ENCODE measurements at places on chromosomes 5 and 9. TPM values are rescaled to one million over a fixed set of nuclear protein-coding genes. Genes with fewer than 3 reads are reported as not detected.

Gene ACTBL2
- polyA plus RNA-seq: not detected

GRCh38 chr5:133396187-133396741, 216.1 kb downstream of the FSTL4 start:
- no peak for DNase-seq

Gene QRFP
- not detected for polyA plus RNA-seq

GRCh38 chr5:134086943-134087305, 27.6 kb upstream of the TCF7 start:
- DNase-seq: peak; percentile 84

DNA sequence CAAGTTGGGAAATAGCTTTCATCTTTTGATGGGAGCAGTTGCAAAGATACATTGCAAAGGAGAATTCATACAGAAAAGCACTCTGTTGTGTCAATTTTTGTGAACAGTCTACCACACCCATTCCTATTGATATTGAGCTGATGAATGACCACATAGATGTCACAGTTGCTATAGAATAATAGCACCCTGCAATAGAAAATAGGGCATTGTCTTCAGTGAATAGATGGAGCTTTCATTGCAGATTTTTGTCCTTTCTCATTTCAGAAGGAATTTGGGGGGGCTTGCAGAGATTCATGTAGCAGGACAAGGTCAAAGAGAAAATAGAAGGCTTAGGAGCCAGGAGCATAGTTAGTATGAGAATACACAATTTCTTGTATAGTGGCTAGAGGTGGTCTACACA, 237.9 kb downstream of the TMEM38B start:
- DNase-seq: no peak

Gene MYOT
- 0.87 TPM for polyA plus RNA-seq

Gene PRDM9
- not detected for polyA plus RNA-seq

DNA sequence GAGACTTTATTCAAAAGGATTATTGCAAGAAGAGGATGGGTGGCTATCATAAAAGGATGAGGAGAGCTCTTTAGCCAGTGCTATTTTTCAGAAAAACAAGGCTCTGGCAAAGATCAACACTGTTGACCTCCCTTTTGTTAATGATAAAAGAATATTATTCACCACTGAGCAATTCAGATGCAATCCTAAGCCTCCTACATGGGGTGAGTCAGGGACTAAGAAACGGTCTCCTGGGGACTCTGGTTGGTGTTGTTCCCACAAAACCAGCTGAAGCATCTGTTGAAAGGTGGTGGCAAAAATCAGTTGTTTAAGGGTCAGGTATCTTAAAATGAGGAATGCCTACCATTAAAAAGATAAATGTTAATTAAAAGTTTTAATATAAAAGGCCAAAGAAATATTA, 7.7 kb upstream of the GCNT1 start:
- no peak for DNase-seq

DNA sequence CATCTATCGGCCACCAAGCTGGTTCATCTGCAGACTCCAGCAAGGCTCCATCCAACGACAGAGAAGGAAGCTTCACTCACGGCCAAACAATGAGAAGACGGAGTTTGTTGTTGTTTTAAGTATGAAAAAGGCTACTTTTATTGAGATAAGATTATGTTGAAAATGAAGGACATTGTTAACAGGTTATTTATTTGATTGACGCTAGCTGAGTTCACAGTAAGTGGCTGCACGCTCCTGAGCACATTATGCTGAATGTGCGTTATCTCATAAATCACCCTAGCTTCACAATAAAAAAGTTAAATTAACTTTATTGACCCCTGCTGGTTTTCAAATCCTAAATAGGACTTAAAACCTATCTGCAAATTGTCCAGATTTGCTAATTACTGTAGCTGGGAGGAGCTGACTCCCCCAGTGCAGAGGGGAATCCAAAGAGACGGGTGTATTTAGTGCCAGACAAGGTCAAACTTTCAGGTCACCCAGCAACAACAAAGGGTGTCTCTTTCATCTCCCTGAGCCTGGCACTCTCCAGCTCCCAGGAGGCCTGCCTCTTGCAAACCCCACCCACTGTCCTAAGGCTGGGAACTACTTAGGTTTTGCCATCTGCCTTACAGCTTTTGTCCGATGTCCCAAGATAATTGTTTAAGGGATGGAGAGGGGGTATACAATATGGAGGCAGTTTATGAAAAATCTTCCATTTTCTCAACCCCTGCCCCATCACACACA, 129.2 kb downstream of the ZDHHC21 start:
- DNase-seq: no peak

DNA sequence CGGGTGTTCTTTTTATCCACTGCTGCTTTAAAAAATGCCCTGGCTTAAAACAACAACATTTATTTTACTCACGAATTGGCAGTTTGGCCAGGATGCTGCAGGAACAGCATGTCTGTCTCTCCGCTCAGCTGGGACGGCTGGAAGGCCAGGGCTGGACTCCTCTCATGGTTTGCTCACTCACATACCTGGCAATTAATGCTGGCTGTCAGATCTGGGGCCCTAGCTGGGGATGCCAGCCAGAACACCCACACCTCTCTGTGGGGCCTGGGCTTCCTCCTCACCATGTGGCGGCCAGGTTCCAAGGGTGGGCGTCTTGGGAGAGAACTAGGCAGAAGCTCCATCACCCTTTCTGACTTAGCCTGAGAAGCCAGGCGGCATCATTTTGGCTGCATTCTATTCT, 189.1 kb upstream of the IL12B start:
- no peak for DNase-seq

- DNase-seq: no peak
Measured at GRCh38 chr9:94872891-94873511, 146.5 kb downstream of the AOPEP start.

Gene MAML1
- 12.3 TPM for polyA plus RNA-seq

- no peak for DNase-seq
Measured at GRCh38 chr9:109471475-109472393, 26.4 kb downstream of the PTPN3 start.

GRCh38 chr5:171441246-171441791, 21.9 kb downstream of the FGF18 start:
- no peak for DNase-seq

DNA sequence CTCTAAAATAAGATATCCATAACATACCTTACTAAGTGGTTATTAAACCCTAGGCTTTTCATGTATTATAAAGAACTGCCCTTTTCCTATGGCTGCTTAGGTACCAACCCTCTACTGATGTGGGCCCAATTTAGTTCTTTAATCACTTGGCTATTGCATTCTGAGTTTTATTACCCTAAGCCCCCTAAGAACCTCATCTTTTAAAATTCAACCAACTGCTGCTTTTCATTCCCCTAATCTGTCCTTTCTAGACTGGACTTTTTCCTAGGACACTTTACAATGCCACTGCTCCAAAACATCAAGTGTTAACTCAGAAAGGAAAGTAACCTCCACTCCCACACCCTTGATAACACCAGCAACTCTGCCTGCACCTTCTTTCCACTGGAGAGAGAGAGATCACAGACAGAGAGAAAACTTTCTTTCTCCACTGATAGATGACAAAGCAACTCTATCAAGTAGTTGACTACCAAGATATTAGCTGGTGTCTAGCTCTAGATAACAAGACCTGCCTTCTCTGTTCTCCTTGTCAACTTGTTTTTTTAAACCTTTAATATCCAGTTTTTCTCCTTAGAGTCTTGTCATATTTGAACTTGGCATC, 27.3 kb downstream of the ELL2 start:
- DNase-seq: no peak

GRCh38 chr9:130763331-130764171, 70.0 kb downstream of the EXOSC2 start:
- no peak for DNase-seq

DNA sequence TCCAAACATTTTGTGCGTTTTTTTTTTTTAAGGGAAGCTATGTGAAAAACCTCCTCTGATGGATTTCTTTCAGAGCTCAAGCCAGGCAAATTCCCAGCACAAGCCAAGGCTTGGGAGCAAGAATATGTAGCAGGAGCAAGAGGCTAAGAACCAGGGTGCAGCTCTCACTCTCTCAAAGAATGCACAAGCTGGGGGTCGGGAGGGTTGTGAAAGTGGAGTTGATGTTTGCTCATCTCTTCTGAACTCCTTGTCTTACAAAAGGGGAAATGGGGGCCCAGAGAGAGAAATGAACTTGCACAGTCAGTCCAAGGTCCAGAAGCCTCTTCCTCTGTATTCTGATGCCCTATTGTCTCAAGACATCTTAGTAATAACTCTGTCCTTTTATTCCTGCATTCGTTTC, 7.7 kb upstream of the TRAF1 start:
- no peak for DNase-seq

GRCh38 chr5:120139039-120139438, 325.1 kb upstream of the PRR16 start:
- no peak for DNase-seq

Gene SPATA31D4
- not detected for polyA plus RNA-seq

GRCh38 chr5:72510610-72511181, 3.5 kb upstream of the ZNF366 start:
- DNase-seq: no peak

Gene FNBP1
- polyA plus RNA-seq: 138 TPM

DNA sequence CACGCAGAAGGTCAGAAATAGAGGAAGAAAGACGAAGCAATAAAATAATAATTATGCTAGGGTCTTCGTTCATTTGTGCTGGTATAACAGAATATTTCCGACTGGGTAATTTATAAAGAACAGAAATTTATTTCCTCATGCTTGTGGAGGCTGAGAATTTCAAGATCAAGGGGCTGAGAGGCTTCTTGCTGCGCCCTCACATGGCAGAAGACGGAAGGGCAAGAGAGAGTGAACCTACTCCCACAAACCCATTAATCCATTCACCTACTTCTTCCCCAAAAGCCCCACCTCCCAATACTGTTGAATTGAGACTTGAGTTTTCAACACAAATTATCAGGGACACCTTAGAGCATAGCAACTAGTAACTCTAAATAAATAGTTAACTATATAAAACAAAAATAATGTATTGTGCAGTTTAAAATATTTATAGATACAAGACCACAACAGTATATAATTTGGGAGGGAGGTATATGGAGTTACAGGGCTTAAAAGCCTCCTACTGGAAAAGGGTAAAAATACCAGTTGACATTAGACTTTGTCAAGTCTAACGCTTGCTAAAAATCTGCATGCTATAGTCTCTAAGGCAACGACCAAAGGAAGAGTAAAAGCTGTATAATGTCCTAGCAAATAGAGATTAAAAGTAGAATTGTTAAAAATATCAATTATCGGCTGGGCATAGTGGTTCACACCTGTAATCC, 40.3 kb upstream of the NAA35 start:
- no peak for DNase-seq

Gene MEF2C
- polyA plus RNA-seq: 0.77 TPM

DNA sequence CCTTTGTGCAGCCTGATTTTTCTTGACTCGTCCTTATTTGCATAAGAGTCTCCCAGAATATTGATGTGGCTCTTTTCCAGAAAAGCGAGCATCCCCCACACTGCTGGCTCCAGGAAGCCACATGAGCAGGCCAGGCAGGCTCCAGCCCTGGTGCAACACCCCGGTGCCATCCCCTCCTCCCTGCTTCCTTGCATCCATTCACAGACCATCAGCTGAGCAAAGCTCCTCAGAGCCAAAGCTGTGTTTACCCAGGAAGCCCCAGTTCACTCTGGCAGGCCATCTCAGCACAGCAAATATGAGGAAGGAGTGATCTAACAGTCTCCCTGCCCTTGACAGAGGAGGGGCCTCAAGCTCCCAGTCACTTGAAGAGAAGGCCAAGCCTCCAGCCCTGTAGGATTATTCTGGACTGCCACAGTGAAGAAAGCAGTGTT, 34.4 kb downstream of the INSYN2B start:
- no peak for DNase-seq

Gene KIAA1958
- 5.4 TPM for polyA plus RNA-seq

DNA sequence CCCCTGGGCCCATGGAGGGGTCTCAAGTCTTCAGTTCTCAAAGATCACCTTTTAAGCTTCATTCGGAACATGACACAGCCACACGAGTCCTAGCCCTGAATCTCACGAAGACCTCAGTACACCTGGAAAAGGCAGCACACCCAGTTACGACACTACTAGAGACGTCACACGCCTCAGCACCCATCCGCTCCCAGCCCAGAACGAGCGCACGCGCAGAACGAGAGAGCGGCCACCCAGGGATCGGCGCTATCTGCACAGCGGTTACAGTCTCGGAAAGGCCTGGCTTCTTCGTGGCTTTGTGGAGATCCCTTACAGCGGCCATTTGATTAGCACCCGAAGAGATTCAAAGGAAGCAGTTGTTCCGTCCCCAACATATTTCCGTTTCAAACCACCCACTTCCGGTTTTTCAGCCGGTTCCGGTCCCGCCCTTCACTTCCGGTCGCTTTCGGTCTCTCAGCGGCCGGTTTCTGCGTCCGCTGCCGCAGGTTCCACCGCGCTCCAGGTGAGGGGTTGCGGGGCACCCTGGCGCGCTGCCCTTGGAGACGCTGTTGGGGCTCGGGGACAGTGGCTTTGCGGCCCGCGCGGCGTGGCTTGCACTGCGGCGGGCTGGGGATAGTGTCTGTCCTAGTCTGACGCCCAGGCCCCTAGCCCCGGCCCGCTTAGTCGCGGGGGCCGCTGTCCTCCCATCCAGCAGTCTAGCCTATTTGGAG, at the start of gene UBLCP1:
Gene UBLCP1 (plus strand): TSS at position 432 of the 710 bp plus-strand sequence. CDS start 5,626 bp downstream, outside the sequence.
- peak; percentile 88 for DNase-seq

- no peak for DNase-seq
Measured at GRCh38 chr9:18269561-18269960, 204.4 kb upstream of the ADAMTSL1 start.

- DNase-seq: no peak
Measured at GRCh38 chr5:149265597-149265996, 6.1 kb upstream of the AFAP1L1 start.

Gene RUFY1
- 34.6 TPM for polyA plus RNA-seq

Gene FOXI1
- polyA plus RNA-seq: not detected

DNA sequence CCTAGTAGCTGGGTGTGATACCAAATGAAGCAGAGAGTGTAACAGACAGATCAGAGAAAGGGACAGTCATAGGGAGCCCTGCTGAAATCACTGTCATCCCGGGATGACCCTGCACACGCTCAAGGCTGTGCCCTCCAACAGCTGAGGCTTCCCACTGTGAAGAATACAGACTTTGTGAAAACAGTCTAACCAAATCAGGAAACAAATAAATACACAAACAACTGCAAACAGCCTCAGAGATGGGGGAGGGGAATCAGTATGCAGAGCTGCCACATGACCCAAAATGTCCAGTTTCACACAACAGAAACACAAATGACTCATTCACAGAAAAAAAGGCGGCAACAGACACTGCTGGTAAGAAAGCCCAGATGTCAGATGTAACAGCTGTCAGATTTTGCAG, 101.9 kb downstream of the ADAMTS2 start:
- no peak for DNase-seq

DNA sequence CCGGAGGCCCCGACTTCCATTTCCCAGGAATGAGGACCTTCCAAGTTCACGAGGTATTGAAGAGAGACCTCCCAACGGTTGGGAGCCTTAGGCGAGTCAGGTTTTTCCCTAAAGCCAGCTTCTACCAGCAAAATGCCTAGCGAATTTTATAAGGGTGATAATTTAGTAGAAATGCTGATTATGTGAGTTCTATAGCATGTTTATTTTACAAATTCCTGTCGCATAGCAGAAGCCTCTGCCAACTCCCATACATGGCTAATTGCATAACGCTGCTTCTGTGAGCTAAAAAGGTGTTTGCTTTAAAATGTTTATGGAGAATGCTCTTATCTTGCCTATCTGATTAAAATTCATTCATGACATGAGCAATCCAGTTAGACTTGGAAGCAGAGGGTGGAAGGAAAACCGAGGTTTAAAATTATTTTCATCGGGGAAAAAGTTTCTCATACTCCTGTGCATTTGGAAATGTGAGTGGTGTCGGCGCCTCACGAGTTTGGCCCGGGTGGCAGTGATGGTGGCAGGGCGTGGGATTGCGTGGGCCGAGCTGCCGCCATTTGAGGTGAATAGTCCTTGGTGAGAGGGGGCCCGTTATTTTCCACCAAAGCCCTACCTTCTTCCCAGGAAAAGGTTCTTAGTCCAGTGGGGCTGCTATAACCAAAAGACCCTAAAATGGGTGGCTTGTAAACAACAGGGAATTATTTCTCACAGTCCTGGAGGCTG, 104.4 kb upstream of the FCN2 start:
- no peak for DNase-seq

Data from naive thymus-derived CD4-positive, alpha-beta T cell (primary cell).